ENCODE measurements at places on chromosomes 2 and 18.

DNA sequence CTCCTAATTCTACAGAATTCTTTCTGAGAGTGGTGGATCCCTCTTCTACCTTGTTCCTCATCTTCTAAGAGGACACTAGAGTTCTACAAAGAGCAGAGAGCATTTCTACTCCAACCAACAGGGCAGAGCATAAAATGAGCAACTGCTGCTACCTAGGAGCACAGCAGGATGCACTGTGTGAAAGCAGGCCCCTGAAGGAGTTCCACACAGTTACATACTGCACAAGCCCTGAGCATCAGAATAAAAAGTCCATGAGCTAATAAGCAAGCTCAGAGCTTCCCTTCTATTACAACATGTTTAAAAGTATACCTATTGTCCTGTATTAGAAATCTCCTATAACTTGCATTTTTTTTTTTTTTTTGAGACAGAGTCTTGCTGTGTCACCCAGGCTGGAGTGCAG, 8.4 kb downstream of the FHL2 start:
- DNase-seq: no peak

DNA sequence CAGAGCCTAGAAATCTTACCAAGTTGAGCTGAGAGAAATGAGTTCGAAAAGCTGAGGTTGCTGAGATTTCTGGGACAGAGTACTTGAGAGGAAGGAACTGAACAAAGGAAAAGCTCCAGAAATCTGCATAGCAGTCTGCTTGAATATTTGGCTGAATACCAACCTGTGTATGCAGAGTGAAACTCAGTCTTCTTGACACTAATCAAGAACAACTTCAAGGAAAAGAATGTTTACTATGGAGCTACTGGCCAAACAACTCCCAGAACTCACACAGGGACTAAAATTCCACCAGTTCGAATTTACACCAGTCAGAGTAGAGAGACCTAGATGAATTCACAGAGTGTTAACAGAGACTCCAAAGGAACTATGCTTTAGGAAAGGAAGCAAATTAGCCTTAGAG, 66.5 kb downstream of the USP37 start:
- no peak for DNase-seq

DNA sequence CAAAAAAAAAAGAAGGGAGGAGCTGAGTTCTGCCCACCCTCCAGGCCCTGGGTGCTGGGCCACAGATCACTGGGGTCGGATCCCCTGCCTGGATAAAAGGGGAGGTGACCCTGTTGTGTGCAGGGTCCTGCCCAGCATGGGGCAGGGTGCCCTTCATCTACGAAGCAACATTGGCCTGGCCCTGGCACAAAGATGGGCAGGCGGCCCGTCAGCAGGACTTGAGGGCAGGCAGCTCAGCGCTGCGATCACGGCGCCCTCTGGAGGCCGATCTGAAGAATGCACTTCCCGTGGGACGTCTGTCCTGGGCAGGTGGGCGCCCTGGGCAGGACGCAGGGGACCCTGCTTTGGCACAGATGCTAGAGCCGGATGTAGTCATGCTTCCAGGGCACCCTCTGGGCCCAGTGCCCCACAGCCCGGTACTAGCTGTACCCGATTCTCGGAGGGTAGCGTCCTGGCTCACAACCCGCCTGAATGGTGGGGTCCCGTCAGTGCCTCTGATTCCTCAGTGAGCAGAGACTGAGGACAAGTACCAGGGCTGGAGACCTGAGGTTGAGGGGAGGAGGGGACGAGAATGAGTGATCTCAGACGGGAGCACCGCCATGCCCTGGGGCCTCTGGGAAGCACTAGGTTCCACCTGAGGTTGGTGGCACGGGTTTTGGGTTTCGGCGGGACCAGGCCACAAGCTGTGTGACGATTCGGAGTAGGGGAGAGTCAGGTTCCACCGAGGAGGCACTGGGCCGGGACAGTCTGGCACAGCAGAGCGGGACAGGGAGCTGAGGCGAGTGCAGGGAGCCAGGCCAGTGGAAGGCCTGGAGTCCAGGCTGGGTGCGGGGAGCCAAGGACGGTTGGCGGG, 18.0 kb downstream of the ARID5A start:
- no peak for DNase-seq

DNA sequence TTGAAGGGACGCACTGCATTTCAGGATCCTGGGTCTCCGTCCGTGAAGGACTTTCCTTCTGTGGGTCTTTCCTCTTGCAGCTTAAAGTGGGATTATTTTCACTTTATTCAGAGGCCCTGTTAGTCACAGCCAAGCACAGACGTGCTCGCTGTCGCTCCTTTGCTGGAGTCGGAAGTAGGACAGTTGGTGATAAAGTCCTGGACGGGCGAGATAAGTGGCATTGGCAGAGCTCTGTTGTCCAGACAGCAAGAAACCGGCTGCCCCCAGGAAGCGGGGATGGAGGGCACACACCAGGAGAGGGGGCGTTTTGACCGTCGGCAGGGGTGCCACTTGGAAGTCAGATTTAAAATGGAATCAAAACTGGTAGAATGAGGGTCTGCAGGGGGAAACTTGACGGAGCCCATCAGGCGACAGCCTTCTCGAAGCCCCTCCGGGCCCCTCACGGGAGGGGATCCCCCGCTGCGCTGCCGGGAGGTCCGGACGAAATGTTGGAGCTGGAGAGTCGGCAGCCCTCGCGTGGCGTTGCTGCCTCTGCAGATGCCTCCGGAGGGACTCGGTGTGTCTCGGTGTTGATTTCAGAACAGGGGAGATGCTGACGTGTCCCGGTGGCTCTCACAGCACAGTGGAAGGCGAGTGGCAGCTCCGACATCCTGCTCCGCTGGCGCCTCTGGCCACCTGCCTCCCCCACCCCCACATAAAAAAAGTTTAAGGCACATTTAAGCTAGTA, 124.2 kb downstream of the NFATC1 start:
- no peak for DNase-seq

GRCh38 chr2:88471083-88471942, 18.8 kb upstream of the FOXI3 start:
- no peak for DNase-seq

- DNase-seq: no peak
These were observed 211.2 kb downstream of the SMAD2 start for GRCh38 chr18:47719096-47719780.

DNA sequence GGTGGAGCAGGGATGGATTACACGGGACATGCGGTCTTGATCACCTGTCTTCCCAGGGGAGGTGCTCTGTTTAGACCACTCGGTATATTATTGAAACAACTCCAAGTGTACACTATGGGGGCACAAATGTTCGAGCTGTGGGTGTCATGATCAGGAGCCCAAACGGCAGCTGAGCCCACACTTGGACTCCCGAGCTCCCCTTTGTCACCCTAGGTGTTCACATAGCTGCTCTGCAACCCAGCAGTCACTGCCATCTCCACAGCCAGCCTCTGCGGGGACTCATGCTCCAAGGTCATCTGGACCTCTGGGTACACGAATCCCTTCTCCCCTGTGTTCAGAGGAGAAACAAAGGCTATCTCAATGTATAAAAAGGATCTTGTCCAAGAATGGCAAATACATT, 46.0 kb downstream of the CAPN13 start:
- no peak for DNase-seq

- peak; percentile 38 for DNase-seq
These were observed 68.6 kb downstream of the CAB39 start for GRCh38 chr2:230781130-230781797.

DNA sequence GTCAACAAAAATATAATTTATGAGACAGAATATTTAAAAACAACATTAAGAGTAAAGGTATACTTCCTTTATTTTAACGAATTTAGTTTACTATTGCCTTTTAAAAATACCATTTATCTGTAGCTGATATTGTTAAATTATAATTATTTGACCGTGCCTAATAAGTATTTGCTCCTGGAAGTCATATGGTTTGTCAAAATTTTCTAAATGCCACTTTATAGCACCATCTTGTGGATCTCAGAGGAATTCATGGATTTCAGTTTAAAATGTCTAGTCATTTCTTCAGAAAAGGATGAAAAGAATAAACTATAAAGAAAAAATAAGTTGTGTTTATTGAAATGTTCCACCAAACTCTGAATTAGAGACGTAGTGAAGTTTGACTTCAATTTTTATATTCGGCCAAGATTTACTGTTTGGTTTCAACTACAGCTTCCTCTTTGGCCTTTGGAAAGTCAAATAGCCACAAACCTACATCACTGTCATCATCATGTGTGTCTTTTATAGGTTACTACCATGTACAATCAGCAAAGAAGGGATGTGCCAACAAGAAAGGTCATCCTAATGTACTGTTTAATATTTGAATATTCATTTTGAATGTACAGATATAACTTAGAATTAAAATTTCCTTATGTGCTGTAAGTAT, 10.3 kb upstream of the FTCDNL1 start:
- no peak for DNase-seq

- no peak for DNase-seq
These were observed 988.2 kb downstream of the SUCLG1 start for GRCh38 chr2:83470928-83471327.

GRCh38 chr2:42742740-42743658, 20.9 kb downstream of the OXER1 start:
- no peak for DNase-seq

DNA sequence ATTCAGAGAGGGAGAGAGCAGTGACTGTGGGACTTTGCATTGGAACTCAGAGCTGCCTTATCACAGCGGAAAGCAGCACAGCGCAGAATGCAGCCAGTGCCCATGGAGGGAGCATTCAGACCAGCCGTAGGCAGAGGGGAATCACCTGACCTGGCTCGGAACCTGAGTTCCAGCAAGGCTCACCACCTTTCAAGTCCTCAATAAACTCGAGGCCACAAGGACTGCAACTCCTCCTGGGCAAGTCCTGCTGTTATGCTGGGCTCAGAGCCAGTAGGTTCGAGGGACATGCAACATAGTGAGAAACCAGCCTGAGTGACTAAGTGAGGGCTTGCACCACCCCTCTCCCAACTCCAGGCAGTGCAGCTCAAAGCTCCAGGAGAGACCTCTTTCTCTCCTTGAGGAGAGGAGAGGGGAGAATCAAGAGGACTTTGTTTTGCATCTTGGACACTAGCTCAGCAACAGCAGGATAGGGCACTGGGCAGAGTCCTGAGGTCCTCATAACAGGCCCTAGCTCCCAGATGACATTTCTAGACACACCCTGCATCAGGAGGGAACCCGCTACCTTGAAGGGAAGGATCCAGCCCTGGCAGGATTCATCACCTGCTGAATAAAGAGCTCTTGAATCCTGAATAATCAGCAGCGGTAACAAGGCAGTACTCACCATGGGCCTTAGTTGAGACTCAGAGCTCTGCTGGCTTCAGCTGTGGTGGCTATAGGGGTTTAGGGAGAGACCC, 136.8 kb upstream of the OTOS start:
- no peak for DNase-seq

DNA sequence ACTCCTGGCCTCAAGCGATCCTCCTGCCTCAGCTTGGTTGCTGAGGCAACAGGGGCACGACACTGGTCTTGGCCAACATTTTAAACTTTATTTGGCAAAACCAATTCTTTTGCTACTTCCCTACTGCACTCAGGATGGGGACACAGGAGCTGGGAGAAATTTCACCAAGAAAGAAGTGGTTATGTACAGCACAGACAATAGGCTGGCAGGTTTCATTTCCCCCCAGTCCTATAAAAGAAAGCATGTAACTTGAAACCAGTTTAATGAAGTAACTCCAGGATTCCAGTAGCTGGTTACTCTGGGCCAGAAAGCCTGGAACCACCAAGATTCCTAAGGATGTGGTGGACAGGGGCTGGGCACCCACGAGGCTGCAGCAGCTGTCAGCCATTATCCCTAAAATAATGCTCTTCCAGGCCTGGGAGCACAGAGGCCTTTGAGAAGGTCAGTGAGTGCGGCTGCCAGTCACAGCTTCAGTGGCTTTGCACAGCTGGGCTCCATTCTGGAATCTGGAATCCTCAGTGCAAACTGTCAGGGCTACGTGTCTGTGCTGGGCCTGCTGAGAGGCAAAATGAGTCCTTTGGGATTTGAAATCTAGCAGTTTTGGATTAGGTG, 142.3 kb upstream of the ITGA6 start:
- DNase-seq: no peak

DNA sequence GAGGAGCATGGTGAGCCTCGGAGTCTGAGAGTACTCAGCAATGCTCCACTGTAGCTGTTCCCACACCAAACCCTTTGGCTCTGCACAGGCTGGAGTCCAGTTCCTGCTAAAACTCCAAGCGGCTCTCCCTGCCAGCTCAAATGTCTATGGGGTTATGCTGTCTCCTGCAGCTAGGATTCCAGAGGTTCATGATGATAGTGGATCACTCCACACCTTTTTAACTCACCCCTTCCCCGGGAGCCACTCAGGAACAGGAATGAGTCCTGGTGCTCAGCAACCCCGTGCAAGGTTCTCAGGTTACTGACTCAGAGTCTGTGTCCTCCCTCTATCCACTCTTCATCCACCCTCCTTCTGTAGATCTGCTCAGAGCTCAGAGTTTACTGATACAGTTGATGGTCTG, 410.0 kb downstream of the CDH19 start:
- DNase-seq: no peak

GRCh38 chr18:63892566-63892965, 5.1 kb downstream of the SERPINB2 start:
- no peak for DNase-seq

DNA sequence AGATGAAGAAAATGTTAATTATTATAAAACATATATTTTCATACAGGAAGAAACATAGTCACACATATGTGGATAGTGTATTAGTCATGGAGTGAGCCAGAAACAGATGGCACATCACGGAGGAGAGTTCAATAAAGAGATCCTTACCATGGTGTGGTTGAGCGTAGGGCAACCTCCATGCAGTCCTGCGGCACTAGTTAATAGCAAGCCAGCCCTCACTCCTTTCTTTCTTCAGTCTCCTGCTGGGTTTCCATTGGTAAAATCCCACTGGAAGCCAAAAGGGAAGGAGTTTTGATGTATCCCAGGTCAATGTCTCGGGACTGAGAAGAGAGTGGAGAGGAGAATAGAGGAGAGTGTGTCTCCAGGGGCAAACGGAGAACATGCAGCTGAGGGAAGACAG, 328.1 kb downstream of the NR4A2 start:
- DNase-seq: no peak

GRCh38 chr2:55418512-55419232, 984 bp downstream of the CCDC88A start:
- no peak for DNase-seq

- no peak for DNase-seq
These were observed 124.7 kb upstream of the CTAGE1 start for GRCh38 chr18:22542406-22542835.

DNA sequence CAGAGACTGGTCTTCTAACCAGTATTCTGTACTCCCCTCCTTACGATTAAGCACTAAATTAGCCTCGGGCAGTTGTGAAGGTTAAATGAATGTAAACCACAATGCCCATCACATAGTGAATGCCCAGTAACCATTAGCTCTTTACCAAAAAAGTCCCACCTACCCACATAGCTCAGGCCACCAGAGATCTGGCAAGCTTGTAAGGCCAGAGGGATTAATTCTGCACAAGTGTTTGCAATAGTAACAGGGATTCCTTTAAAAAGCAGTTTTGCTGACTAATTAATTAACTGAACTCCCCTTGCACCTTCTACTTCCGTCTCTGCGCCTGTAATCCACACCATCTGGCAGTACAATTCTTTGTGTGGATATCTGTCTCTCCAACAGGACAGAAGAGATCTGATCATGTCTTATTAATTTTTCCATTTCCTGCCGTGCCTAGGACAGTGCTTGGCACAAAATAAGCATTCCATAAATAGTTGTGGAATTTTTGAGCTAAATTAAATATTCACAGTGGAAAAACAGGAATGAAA, 36.2 kb upstream of the IGFBP2 start:
- DNase-seq: no peak

All from left renal pelvis (tissue), 4 donors.